ENCODE measurements at places on chromosomes 11 and 22.

DNA sequence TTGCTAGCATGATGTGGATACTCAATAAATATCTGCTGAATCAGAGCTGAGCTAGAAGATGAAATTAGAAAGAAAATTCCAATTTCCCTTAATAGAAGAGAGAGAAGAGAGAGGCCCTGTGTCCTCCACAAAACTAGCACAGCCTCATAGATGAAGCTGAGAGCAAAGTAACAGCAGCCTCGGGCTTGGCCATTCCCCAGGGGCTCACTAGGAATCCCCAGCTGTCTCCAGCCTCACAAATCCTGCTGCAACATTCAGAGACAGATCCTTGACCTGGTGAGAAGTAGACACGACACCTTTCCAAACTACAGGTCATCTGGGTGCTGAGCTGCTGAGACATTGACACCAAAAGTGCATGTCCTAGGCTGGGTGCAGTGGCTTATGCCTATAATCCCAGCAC lies 26.1 kb upstream of the IRAG1 start:
- DNase-seq: no peak

GRCh38 chr11:128889657-128890213 lies 1.4 kb upstream of the KCNJ5 start:
- DNase-seq: no peak

- DNase-seq: no peak
Observed at GRCh38 chr11:69250186-69251056, 43.5 kb upstream of the MYEOV start.

DNA sequence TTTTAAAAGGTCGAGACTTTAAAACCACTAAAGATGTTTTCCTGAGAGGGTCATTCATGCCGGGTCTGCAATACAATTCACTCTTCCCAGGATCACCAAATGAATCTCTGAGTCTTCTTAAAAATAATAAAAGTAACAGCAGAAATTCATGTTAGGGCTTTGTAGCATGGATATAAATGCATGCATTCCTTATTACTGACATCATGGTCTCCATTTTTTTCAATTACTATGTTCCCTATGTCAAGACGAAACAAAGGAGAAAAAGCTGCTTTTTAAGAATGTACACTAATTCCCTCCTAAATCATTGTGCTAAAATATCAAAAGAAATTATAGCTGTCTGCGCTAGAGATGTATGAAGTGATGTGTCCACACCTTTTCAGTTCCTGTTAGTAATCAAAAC lies 789.9 kb upstream of the LRRC4C start:
- no peak for DNase-seq

DNA sequence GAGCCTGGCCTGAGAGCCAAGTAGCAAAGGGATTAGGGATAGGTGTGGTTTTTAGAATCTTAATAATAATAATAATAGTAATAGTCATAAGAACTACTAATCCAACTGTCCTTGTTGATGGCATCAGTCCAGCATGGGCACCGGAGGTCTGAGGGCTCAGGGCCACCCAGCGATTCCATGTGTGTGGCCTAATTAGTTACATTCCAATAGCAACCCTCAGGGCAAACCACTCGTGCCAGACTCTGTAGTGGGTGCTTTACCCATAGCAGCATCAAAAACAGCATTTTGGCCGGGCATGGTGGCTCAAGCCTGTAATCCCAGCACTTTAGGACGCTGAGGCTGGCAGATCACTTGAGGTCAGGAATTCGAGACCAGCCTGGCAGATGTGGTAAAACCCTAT lies 19.0 kb upstream of the MYH9 start:
- no peak for DNase-seq

- DNase-seq: peak; percentile 5
Observed at GRCh38 chr11:102345904-102346303, 1.1 kb upstream of the BIRC2 start.

GRCh38 chr11:118928101-118928869 lies 2.6 kb upstream of the BCL9L start:
- peak; percentile 90 for DNase-seq

DNA sequence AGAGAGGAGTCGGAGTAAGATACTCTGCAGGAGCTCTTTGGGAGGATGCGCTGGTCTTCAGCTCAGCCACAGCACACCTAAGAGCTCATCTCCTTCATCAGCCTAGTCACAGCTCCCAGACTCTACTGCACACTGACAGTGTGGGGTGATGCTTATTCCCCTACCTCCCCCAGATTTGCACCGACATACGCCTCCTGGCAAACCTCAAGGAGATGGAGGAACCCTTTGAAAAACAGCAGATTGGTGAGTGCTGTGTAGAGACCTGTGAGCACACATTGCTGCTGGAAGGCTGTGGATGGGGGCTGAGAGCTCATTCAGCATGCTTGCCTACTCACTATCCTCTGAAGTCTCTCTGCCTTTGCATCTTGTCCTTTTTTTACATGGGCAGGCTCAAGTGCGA lies 9.3 kb upstream of the SGSM3 start:
- no peak for DNase-seq

GRCh38 chr11:47216121-47216798 lies 1.5 kb downstream of the DDB2 start:
- peak; percentile 62 for DNase-seq

DNA sequence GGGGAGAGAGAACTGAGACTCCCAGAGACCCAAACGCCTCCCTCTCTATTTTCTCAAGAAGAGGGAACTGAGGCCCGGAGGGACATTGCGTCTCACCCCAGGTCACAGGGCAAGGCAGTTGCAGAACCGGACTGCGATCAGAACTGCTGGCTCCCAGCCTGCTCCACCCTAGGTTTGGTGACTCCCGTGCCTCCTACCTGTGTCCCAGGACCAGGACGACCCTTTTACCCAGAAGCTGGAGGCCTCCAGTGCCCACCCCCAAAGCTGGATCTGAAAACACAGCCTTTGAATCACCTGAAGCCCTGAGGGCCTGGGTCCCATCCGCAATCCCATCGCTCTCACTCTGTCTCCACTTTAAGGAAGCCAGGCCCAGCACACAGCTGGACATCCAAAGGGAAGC lies 1.4 kb downstream of the GSTT4 start:
- no peak for DNase-seq

GRCh38 chr22:29315286-29316140 lies at the start of gene RASL10A:
Gene RASL10A, minus strand, starts transcription at chr22:29315697. Its CDS starts 451 bp downstream, at chr22:29315246.
- peak; percentile 44 for DNase-seq

DNA sequence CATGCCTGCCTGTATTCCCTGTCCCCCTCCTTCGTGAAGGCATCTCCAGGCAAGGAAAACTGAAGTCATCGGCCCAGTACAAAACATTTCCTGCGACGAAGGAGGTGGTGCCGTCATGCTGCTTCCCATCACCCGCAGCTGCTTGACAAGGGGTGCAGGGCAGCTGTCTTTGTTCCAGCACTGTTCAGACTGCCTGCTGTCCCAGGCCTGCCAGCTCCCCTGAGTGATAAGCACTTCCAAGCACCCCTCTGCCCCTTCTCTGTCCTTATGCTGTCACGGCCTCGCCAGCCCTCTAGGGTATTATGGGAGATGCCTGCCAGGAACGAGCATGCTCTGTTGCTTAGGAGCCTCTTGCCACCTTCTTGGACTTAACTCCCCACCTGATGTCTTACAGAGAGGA lies 37.1 kb upstream of the BSX start:
- no peak for DNase-seq

- DNase-seq: no peak
Observed at GRCh38 chr11:97033178-97033577, 643.4 kb downstream of the JRKL start.

DNA sequence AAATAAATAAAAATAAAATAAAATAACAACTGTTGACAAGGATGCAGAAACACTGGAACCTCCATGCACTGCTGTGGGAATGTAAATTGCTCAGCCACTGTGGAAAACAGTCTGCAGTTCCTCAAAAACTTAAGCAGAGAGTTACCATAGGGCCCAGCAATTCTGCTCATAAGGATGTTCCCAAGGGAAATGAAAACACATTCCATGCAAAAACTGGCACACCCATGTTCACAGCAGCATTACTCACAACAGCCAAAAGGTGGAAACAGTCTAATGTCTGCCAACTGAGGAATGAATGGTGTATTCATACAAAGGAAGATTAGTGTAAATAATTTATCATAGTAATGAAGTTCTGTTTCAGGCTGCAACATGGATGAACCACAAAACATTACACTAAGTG lies 3.2 kb upstream of the KRTAP5-10 start:
- no peak for DNase-seq
